ENCODE measurements at places on chromosomes 3 and 15.

DNA sequence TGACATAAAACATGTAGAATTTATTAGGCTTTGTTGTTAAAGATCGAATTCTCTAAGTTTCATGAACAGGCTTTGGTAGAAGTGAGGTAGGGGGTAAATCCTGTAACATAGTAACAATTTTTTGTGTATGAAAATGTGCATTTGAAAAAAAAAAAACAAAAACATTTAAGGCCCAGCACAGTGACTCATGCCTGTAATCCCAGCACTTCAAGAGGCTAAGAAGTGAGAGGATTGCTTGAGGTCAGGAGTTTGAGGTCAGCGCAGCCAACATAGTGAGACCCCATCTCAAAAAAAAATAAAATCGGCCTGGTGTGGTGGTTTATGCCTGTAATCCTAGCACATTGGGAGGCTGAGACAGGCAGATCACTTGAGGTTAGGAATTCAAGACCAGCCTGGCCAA lies 26.8 kb upstream of the PPP4R2 start:
- no peak for DNase-seq

DNA sequence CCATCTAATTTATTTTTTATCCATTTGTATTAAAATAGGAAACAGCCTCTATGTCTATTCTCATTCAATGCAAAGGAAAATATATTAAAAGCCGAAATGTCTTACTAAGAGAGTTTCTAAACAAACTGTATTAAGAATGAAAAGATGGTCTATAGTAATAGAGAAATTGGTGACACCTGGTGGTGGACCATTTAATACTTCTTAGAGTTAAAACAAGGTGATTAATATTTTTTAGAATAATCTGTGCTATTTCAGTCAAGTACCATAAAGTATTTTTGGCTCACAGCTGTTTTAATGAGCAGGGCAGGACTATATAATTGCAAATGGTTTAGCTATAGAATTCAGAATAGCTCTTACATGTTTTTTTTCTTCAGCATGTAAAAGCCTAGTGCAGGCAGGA lies 55.7 kb downstream of the SYNPR start:
- no peak for DNase-seq

DNA sequence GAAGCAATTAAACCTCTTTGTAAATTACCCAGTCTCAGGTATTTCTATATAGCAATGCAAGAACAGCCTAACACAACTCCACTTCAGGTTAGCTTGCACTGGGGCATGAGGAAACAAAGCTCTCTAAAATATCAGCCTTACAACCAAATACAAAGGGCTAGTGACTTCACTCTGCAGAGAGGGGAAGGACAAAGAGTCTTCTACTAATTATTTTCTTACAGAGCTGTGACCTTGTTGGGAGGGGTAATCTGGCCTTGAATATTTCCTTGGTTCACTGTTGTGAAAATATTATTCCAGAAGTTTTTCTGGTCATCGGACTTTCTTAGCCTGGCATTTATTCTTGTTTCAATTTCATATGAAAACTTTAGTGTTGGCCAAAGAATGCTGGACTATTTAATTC lies 334.4 kb upstream of the CTNNB1 start:
- no peak for DNase-seq

- DNase-seq, result no peak
These were observed 29.2 kb downstream of the MAGEF1 start for GRCh38 chr3:184682671-184683070.

GRCh38 chr15:100900136-100900794 lies 18.9 kb upstream of the LRRK1 start:
- no peak for DNase-seq

DNA sequence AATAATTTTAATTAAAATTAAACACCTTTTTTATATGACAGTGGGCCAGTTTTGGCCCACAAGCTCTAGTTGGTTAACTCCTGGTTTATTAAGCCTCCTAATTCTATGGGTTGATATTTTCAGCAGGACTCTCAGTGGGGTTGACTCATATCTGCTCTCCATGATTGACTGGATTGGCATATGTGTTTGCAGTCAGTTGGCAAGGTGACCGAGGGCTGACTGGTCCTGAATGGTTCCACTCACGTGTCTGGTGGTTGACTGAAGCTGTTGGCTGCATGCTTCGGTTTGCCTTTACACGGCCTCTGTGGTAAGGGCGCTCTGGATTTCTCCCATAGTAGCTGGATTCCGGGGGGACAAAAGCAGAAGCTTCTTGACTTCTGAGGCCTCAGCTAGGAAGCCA lies 65.3 kb upstream of the ZNF280D start:
- DNase-seq, result no peak

GRCh38 chr3:100891033-100891432 lies 102.2 kb downstream of the ABI3BP start:
- no peak for DNase-seq

GRCh38 chr3:151145713-151146070 lies 57.3 kb downstream of the GPR171 start:
- no peak for DNase-seq

DNA sequence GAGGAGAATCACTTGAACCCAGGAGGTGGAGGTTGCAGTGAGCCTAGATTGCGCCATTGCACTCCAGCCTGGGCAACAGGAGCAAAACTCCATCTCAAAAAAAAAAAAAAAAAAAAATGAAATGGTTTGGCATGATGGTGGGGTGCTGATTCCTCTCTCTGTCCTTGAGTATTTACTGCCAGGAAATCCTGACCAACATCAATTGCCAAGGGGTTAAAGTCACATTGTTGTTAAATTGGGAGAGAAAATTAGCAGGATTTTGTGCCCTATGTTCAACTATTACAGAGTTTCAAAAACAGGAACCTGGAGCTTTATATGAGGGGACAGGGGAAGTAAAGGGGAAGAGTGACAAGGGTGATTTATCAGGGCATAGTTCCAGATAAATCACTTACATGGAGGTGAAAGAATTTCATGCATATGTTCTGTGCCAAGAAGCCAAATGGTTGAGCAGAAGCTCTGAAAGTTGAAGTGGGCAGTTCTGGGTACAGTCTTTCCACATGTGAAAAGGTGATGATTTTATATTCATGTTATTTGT lies 70.5 kb upstream of the TSEN2 start:
- no peak for DNase-seq

DNA sequence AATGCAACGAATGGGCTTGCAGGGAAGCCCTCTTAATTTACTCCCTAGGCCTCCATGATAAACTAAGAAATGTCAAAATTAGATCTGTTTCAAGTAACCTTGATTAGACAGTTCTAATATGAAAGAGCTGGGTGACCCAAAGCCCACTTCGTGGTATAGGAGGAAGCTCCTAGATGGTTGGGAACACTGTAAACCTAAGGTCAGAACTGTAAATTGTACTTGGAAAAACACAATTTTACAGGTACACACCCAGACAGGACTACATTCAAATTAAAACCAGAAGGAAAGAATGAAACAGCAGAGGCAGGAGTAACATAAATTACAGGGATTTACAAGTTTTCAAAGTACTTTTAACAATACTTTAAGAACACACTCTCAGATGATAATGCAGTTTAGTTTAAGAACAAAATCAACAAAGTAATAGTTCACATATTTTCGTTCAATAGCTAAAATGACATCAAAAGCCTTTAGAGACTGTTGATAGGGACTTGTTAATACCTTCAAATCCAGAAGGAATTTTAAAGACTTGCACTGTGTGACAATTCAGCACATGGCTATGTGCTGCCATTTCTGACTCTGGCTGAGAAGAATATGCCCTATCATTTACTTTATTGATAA lies 18.4 kb downstream of the ISL2 start:
- no peak for DNase-seq

DNA sequence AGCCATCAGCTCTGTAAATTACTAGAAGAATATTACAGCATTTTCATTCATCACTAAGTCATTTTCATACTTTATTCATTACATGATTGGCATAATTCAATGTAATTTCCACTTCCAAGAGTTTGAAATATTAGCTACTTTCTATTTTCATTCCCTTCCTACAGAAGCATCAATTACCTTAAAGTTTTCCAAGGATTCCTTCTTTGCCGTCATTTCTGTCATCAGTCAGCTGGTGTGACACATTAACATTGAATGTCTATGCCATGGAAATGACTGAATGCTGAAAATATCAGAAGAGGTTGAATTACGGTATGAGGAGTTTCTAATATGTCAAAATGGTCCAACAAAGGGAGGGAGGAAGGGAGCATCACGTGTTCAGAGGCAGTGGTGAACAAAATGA lies 718.2 kb upstream of the GRM7 start:
- DNase-seq, result no peak

GRCh38 chr15:52557274-52557641 lies 11.6 kb downstream of the ARPP19 start:
- DNase-seq, result no peak

GRCh38 chr15:36831904-36832287 lies 252.5 kb downstream of the CDIN1 start:
- no peak for DNase-seq

DNA sequence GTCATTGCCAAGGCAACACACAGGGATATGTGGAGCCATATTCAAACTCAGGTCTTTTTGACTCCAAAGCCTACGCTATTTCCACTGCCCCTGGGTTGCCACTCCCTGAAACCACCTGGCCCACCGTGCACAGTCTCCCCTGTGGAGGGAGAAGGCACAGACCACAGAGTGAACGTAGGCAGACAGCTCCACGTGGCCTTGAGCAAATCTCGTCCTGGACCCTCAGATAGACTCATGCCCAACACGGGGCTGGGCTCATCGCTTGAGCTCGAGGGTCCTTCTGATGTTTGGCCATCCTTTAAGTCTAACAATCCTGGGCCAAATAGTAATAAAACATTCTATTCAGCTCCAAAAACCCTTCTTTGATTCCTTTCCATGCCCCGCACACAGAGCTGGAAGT lies 72.0 kb downstream of the CPN2 start:
- no peak for DNase-seq

GRCh38 chr3:10520072-10520471 lies 14.7 kb upstream of the ATP2B2 start:
- no peak for DNase-seq

GRCh38 chr3:62229908-62230307 lies 143.4 kb downstream of the FEZF2 start:
- DNase-seq, result no peak

GRCh38 chr3:71783152-71783551 lies 1.8 kb downstream of the PROK2 start:
- DNase-seq, result no peak

DNA sequence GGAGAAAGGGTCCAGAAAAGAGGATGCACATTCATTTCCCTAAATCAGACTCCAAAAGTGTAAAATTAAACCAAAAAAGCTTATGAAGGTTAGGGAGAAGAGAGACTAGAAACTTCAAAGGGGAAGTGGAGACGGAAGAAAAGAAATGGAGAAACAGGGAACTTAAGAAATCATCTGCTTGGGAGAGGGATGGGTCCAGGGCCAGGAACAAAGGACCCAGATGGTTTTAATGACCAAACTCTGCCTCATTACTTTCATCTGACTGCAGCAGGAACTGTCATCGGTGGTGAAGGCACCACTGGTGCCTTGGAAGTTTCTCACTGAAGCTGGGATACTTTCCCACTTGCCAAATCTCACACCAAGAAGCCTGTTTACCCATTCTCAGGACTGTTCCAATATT lies 70.5 kb upstream of the SLC4A7 start:
- no peak for DNase-seq

- DNase-seq, result no peak
These were observed 205.1 kb downstream of the ROBO2 start for GRCh38 chr3:77244981-77245380.

- DNase-seq, result no peak
These were observed 97.7 kb upstream of the ZBED2 start for GRCh38 chr3:111692593-111693552.

DNA sequence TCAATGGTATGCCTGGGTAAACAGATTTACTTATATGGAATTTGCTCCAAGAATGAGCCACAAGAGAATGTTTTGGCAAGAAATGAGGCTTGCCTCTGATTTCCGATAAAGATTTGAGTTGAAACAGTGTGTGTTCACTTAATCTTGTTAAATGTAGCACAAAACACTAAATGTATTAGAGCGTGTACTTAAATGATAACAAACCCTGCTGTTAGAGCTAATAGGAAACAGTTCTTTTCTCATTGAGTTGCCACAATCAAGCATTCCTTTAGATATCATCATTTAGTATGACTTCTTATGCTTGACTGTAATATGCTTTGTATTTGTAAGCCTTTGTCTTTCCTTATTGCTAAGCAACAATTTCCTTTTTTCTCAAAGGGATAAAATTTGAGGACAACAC lies 353.6 kb upstream of the ZNF717 start:
- DNase-seq, result no peak

- DNase-seq, result no peak
These were observed 96.5 kb upstream of the PRR23E start for GRCh38 chr3:127096256-127097071.

- no peak for DNase-seq
These were observed 165.7 kb downstream of the GAP43 start for GRCh38 chr3:115788921-115789470.

DNA sequence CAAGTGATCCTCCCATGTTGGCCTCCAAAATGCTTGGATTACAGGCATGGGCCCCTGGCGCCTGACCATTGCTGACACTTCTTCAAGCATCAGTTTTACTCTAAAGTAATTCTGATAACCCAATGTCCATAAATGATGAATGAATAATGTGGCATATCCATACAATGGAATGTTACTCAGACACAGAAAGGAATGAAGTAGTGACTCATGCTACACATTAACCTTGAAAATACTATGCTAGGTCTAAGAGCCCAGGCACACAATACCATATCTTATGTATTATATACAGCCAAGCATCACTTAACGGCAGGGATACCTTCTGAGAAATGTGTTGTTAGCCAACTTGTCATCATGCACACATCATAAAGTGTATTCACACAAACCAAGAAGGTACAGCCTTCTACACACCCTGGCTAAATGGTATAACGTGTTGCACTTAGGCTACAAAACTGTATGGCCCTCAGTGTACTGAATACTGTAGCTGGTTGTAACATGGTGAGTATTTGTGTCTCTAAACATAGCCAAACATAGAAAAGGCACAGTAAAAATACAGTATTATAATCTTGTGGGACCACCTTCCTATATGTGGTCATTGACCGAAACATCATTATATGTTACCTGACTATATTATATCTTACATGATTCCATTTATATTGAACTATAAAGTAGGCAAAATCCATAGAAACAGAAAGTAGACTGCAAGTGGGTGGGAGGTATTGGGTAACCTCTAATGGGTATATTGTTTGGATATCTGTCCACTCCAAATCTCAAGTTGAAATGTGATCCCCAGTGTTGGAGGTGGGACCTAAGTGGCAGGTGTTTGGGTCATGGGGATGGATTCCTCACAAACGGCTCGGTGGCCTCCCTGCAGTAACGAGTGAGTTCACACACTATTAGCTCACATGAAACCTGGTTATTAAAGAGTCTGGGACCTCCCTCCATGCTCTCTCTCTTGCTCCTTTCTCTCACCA lies 31.4 kb downstream of the MKRN2 start:
- no peak for DNase-seq

- DNase-seq, result no peak
These were observed 44.8 kb downstream of the CCDC12 start for GRCh38 chr3:46931631-46932331.

All from hypothalamus (tissue), 51 donors.